ENCODE measurements at places on chromosomes 7 and 10. TPM values are rescaled to one million over a fixed set of nuclear protein-coding genes. Genes with fewer than 3 reads are reported as not detected.

Gene TRIM73
- polyA plus RNA-seq: 0.54 TPM

DNA sequence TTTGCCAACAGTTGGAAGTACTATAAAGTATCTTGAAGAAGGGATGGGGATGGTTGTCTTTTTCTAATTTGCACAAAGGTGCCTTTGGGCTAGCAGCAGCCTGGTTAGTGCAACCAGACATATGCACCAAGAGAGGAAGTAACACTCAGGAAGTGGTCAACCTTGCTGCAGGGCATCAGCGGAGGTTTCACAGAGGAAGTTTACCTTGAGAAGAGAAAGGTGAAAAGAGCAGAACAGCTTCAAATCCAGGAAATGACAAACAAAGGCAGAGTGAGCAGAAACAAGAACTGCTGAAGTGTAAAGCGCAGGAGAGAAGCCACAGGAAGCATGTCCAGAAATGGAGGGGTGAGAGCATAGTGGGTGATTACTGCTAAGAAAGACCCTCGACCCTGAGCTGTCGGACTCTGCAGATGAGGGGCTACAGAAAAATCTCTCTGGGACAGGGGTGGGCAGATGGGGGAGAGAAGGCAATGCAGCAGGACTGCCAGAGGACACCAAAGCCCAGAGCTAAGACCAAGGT is 66.9 kb downstream of the STK17A start:
- DNase-seq: no peak

Gene ADAM12
- 0.07 TPM for polyA plus RNA-seq

DNA sequence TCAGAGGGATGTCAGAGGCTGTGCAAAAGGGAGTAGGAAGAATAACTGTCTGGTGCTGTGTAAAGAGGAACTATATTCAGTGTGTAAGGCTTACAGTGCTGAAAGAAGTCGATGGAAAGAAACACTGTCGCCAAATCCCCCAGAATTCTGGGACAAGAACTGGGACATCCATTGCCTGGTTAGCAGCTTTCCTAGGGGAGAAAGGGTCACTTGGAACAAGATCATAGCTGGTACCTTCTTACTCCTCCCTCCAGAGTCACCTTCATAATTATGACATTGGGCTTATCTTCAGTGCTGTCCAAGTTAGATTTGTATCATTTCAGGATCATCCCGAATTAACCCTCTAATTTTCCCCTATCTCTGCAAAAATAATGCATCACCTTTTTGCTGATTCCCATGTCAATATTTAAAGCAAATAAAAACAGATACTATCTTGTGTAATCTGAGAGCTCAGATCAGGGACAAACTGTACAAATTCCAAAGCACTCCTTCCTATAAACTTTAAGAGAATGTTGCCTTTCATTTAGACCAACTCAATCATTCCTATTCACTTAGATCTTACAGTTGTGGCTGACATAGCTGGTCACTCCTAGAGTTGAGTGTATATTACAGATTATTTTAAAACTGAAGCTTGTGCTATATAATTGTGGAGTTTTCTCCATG is 96.5 kb downstream of the DNAH11 start:
- DNase-seq: no peak

- no peak for DNase-seq
Observed at GRCh38 chr10:77494327-77494726, 143.3 kb downstream of the KCNMA1 start.

GRCh38 chr7:96786261-96786997 is 76.8 kb upstream of the SEM1 start:
- no peak for DNase-seq

- DNase-seq: no peak
Observed at GRCh38 chr10:21355591-21356011, 169.9 kb downstream of the SKIDA1 start.
